ENCODE measurements at places on chromosomes 2 and 18.

DNA sequence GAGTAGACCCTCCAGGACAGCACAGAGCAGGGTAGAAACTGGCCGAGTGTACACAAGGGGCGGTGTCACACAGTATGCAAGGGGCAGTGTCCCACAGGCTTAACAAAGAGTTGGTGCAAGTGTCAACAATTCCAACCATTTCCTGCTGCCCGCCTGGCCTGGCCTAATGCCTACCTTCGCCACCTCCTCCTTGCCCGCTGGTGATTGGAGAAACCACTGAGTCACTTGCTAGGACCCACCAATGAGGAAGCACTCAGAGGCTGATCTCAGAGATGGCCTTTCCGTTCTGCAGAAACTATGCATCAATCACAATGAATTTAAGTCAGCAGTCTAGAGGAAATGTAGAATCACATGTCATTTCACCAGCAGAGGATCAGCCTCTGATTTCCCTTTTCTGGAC lies 263.3 kb upstream of the PKDCC start:
- DNase-seq = peak; percentile 4

- DNase-seq = no peak
Observed at GRCh38 chr2:133942398-133942797, 311.5 kb upstream of the MGAT5 start.

DNA sequence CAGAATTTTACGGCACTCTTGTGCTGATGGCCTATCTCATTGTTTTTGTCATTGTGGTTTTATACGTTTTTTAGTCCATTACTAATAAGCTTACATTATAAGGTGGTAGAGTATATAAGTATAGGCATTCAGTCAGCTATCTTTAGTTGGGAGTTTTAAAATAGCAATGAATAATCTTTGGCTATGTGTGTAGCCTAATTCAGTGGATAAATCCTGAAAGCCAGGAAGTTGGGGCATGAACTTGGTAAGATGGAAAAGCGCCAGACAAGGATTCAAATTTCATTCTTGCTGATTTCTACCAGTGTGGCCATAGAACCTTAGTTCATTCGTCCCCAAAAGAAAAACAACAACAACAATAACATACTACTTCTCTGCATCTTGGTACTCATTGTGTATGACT lies 31.2 kb downstream of the EPC2 start:
- peak; percentile 21 for DNase-seq

- peak; percentile 45 for DNase-seq
Observed at GRCh38 chr2:216287251-216287650, 85.0 kb downstream of the MARCHF4 start.

DNA sequence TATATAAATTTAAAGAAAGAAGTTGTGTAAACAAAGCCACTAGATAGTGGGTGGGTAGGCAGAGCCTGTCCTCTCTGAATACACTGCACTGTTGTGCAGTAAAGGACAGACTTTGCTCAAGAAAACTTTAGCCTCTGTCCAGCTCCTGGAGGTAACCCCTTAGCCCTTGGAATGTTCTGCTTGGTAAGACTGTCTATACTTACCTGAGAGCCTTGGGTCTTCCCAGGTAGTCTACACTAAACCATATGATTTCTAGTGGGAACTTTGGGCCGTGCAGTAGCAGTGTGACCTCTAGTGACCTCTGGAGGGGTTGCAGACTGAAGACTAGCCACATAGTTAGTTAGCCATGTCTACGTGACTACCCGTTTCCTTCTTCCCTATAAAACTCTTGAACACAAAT lies 678.3 kb upstream of the NRXN1 start:
- DNase-seq = peak; percentile 3

DNA sequence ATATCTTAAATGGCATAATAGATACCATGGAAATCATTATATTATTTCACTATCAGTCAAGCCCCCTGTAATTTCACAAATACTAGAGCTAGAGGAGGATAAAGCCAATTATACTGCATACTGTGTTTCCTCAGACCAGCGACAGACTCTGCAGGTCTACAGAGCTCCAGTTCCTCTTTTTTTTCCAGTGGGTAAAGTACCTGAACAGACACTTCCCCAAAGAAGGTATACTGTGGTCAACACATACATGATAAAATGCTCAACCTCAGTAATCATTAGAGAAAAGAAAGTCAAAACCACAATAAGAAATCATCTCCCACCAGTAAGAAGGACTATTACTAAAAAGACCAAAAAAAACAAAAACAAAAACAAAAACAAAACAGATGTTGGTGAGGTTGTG lies 44.6 kb downstream of the SCN7A start:
- DNase-seq = no peak

DNA sequence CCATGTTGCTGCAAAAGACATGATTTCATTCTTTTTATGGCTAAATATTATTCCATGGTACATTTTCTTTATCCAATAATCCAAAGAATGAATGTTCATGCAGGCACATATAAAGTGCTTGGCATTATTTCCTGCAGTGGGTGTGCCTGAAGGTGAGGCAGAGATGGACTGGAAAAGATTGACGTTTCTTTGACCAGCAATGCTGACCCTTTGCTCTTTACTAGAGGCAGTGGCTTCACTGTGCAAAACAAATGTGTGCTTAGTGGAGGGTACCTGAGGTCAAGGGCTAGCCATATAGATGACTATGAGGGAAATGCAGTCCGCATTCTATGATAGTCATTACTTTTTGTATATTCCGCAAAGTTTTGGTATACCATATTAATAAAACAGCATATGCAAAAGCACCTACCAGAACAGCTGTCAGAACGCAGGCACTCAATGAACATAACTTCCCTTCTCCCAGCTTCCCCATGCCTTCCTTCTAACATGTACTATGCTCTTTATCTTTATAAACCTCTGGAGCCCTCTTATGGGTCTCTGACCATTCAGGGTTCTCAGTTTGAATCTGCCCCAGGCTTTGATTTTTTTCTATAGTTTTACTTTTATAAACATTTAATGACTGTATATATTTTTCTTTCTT lies 32.6 kb upstream of the CPS1 start:
- DNase-seq = no peak

DNA sequence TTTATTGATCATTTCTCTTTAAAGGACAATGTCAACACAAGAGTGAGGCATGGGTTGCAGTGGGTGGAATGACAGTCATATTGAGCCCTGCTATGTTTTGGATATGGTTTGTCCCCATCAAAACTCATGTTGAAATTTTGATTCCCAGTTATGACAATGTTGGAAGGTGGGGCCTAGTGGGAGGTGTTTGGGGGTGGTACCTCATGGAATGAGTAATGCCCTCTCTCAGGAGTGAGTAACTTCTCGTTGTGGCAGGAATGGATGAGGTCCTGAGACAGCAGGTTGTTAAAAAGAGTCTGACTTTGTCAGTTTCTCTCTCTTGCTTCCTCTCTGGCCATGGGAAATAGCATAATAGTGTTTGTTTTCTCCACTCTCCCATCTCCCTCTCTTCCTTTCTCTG lies 345.3 kb downstream of the DCC start:
- DNase-seq = no peak
